ENCODE measurements at places on chromosomes 16 and 17. TPM values are rescaled to one million over a fixed set of nuclear protein-coding genes. Genes with fewer than 3 reads are reported as not detected.
A peak's percentile ranks its signal among the peaks of the same experiment; 100 is the strongest.

DNA sequence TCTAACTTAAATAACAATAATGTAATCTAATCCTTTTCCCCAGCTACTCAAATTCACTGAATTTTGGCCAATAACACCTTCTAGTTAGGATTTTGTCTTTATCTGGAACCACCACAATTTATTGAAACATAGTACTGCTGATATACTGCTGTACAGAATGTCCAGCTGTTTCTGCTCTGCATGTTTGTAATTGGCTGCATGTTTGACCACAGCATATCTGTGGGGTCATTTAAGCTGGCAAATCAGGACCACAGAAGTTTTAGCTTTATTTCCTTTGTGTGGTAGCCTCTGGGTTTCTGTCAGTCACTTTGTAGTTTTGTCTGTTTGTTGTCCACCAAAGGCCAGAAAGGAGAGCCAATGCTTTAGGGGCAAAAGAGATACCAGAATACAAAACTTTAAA is 22.2 kb upstream of the RAB11FIP4 start:
- no peak overlapping the region for H3K27ac ChIP-seq
- H3K4me3 ChIP-seq: no peak overlapping the region
- DNase-seq: no peak
- H3K4me1 ChIP-seq: peaks cover 15% of the 10 kb centered on the region
- H3K36me3 ChIP-seq: peaks cover 9% of the 10 kb centered on the region
- H3K27me3 ChIP-seq: no peaks in the 10 kb centered on the region

- no peaks in the 10 kb centered on the region for H3K4me1 ChIP-seq
- no peaks in the 10 kb centered on the region for H3K27me3 ChIP-seq
- H3K27ac ChIP-seq: no peak overlapping the region
- no peaks in the 10 kb centered on the region for H3K36me3 ChIP-seq
Measured at GRCh38 chr16:75486014-75486675, 9.1 kb downstream of the CHST6 start.

DNA sequence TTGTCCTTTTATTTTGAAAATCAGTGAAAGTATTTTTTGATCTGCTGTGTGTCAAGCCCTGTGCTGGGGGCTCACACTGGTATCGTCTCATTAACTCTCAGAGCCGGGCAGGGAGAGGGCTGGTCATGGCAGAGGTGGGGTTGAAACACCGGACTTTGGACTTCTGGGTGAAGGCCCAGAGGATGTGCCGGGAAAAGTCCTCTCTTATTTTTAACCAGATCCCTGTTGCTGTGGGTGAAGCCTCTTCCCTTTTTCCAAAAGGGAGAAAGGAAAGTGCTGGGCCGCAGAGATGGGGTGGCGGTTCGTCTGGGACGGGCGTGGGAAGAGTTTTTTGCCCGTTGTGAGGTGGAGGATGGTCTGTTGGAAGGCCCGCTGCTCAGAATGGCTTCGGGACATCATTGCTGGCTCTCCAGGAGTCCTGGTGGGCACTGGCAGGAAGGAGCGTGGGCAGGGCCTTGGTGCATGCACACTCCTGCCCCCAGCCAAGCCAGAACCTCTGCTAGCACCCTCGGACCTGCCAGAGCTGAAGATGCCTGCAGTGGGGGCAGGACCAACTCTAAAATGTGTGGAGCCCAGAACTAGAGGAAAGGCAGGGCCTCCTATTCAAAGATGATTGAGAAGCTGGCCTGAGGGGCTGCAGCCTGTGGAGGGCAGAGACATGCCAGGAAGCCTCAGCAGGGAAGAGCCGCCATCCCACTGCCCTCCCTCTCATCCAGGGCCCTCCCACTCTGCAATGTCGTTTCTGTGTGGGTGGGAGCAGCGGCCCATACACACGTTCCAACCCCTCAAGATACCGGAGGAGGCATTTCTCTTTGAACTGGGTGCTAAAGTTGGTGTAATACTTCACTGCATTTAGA is 213.2 kb downstream of the CCDC182 start:
- peaks cover 15% of the 10 kb centered on the region for H3K36me3 ChIP-seq
- H3K27ac ChIP-seq: peak overlapping the region; percentile 48
- no peak overlapping the region for H3K4me3 ChIP-seq
- no peak for DNase-seq
- no peaks in the 10 kb centered on the region for H3K27me3 ChIP-seq

- no peaks in the 10 kb centered on the region for H3K36me3 ChIP-seq
- H3K4me1 ChIP-seq: no peaks in the 10 kb centered on the region
- DNase-seq: no peak
- H3K4me3 ChIP-seq: no peak overlapping the region
- no peaks in the 10 kb centered on the region for H3K27me3 ChIP-seq
Measured at GRCh38 chr17:81127133-81127455, 38.2 kb upstream of the PVALEF start.

TRPV2 gene
- 46.8 TPM for total RNA-seq

- DNase-seq: no peak
- H3K27me3 ChIP-seq: no peaks in the 10 kb centered on the region
- H3K4me1 ChIP-seq: peaks cover 18% of the 10 kb centered on the region
- H3K27ac ChIP-seq: no peak overlapping the region
- H3K4me3 ChIP-seq: no peak overlapping the region
Measured at GRCh38 chr16:89537549-89537925, 22.9 kb upstream of the RPL13 start.

GRCh38 chr17:69812240-69812837 is 262.7 kb upstream of the KCNJ16 start:
- no peaks in the 10 kb centered on the region for H3K27me3 ChIP-seq
- no peaks in the 10 kb centered on the region for H3K4me1 ChIP-seq
- H3K27ac ChIP-seq: no peak overlapping the region
- no peak overlapping the region for H3K4me3 ChIP-seq

TSC2 gene
- 89.7 TPM for total RNA-seq

UBN1 gene
- total RNA-seq: 34.2 TPM

DNA sequence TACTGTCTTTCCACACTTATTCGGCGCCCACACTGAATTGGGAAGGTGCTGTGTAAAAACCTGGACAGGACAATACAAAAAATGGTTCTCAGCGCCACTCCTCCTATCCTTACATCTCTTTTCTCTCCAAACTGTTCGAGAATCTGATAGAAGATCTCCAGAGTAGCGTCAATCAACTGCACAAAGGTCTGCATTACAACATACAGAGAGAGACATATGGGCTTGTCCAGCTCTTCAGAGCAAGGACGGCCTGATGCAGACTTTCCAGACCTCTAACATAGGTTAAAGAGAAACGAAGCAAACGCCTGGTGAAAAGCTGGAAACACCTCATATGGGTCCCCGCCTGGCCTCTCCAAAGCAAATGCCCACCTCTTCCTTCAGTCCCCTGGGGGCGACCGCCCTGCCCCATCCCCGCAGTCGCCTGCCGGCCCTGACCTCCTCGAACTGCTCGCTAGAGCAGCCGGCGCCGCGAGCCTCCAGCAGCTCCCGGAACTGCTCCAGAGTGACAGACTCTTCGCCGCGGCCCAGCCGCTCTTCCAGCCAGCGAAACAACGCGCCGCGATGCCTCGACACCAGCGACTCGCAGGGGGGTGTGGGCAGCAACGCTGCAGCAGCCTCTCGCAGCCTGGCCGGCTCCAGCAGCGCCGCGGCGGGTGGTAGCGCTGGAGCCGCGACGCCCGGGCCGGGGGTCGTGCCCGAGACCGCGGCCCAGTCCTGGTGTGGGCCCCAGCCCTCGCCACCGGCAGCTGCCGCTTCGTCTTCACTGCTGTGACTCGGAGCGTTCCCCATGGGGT is 526 bp downstream of the ZZEF1 start:
- H3K4me3 ChIP-seq: peak overlapping the region; percentile 98
- H3K36me3 ChIP-seq: peaks cover 10% of the 10 kb centered on the region
- peaks cover 32% of the 10 kb centered on the region for H3K4me1 ChIP-seq
- peak; percentile 33 for DNase-seq

SLC5A11 gene
- total RNA-seq: not detected

GRCh38 chr17:39676198-39676819 is 8.1 kb downstream of the PNMT start:
- DNase-seq: peak; percentile 56
- peak overlapping the region; percentile 59 for H3K27ac ChIP-seq

DOC2A gene
- 1.2 TPM for total RNA-seq

DNA sequence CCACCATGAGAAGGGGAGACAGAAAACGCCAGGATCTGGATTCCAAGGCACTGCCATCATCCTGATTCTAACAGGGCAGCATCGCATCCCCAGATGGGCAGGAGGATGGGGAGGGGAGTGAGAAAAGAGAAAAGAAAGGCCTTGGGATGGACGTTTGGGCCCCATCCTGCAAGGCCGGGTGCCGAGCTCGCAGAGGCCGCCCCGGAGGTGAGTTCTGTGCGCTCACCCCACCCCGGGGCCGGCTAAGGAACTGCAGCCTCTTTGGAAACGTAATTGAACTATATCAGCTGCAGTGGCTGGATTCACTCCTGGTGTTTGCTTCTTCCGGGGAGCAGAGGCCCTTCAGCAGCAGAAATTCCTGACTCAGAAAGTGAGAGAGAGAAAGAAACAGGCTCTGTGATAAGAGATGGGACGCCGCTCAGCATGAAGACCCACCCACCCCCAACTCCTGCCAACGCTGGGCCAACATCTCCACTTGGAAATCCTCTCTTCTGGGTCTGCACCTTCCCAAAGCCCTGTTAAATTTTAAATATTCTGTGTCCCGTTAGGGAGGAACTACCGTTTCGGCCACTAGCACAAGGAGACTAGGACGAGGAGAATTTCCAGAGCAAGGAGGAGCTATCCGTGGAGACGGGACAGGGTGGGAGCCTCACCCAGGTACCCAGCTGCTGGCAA is 8.5 kb upstream of the SSTR2 start:
- H3K4me1 ChIP-seq: peaks cover 14% of the 10 kb centered on the region
- peak; percentile 48 for DNase-seq
- no peak overlapping the region for H3K4me3 ChIP-seq
- H3K27ac ChIP-seq: no peak overlapping the region
- peaks cover 20% of the 10 kb centered on the region for H3K27me3 ChIP-seq

LRRC37A3 gene
- 16.1 TPM for total RNA-seq

GRCh38 chr17:8392674-8393469 is 4.8 kb downstream of the RNF222 start:
- no peak overlapping the region for H3K4me3 ChIP-seq
- DNase-seq: no peak
- H3K36me3 ChIP-seq: no peaks in the 10 kb centered on the region
- peaks cover 14% of the 10 kb centered on the region for H3K4me1 ChIP-seq
- H3K27me3 ChIP-seq: peaks cover 19% of the 10 kb centered on the region
- H3K27ac ChIP-seq: no peak overlapping the region

DNA sequence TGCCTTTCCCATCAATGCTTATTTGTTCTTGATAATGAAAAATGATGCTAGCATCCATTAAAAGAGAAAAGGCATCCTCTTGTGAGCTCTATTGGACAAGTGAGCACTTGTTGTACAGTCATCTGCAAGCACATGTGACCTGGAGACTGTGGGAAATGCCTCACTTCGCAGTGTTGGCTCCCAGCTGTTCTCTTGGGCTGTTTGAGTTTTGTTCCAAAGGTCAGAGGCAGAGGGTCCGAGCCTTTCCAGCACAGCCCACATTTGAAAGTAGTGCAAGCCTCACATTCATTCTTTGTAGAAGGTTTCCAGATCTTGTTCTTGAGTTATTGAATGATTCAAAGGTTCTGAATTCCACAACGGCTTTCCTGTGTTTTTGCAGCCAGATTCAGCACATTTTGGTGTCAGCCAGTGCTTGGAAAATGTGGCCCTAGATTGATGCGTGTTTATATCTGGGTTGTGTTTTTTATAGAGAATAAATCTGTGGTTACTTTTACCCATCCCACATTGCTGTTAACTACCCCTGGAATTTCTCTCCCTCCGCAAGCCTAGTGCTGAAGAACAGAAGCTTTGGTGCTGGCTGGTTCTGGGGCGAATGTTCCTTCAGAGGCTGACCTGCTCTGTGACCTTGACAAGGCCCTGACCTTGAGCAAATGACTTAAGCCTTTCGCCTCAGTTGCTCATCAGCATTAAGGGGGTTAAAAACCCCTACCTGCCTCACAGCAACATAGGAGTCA is 49.8 kb downstream of the CDH1 start:
- H3K27me3 ChIP-seq: peaks cover 36% of the 10 kb centered on the region
- no peaks in the 10 kb centered on the region for H3K36me3 ChIP-seq
- H3K4me1 ChIP-seq: peaks cover 5% of the 10 kb centered on the region
- H3K27ac ChIP-seq: no peak overlapping the region
- no peak overlapping the region for H3K4me3 ChIP-seq

DNA sequence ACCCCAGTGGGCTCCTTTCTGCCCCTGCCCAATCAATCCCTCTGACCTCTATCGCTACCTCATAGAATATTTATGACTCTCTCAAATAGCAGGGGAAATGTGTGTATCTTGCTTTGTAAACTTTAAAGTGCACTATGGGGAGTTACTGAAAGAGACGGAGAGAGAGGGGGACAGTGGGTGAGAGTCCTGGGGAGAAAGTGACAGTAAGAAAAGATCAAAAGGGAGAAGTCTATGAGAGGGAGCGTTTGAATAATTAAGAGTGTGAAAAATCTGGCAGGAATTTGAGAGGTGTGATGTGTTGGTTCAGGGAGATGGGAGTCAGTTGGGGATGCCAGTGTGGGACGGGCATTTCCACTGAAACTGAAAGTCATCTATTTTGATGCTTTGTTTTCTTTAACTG is 32.6 kb downstream of the USP43 start:
- H3K27ac ChIP-seq: no peak overlapping the region
- no peak for DNase-seq
- H3K4me3 ChIP-seq: no peak overlapping the region
- no peaks in the 10 kb centered on the region for H3K36me3 ChIP-seq
- H3K4me1 ChIP-seq: no peaks in the 10 kb centered on the region

- no peak overlapping the region for H3K4me3 ChIP-seq
- no peaks in the 10 kb centered on the region for H3K27me3 ChIP-seq
- no peak for DNase-seq
- H3K36me3 ChIP-seq: peaks cover 26% of the 10 kb centered on the region
- H3K27ac ChIP-seq: no peak overlapping the region
- peaks cover 17% of the 10 kb centered on the region for H3K4me1 ChIP-seq
Measured at GRCh38 chr17:41697122-41697962, 8.7 kb downstream of the EIF1 start.

GRCh38 chr17:10558049-10558448 is 8.6 kb upstream of the MYH2 start:
- no peaks in the 10 kb centered on the region for H3K36me3 ChIP-seq
- no peak overlapping the region for H3K4me3 ChIP-seq
- DNase-seq: no peak
- no peaks in the 10 kb centered on the region for H3K4me1 ChIP-seq
- no peaks in the 10 kb centered on the region for H3K27me3 ChIP-seq

SLC9A5 gene
- total RNA-seq: 6.4 TPM

TPSD1 gene
- total RNA-seq: not detected

DNA sequence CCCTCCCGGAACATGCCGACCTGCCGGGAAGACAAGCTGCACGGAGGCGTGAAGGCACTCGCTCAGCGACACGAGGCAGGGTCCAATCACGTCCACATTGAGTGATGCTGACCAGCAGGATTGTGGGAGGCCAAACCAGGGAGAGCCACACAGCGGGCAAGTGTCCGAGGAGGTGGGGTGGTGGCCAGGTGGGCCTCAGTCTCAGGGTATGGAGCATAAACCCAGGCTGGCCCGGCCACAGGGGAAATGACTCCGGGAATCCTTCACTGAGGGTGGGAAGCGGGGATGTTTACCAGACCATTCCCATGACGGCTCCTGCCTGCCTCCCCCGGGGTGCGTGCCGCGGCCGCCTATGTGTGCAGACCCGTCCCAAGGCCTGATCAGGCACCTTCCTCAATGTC is 62.5 kb downstream of the RPH3AL start:
- no peaks in the 10 kb centered on the region for H3K36me3 ChIP-seq
- H3K4me1 ChIP-seq: no peaks in the 10 kb centered on the region
- no peak for DNase-seq
- H3K27ac ChIP-seq: no peak overlapping the region

- no peaks in the 10 kb centered on the region for H3K27me3 ChIP-seq
- H3K27ac ChIP-seq: no peak overlapping the region
- DNase-seq: no peak
Measured at GRCh38 chr16:64705443-64705842, 416.4 kb downstream of the CDH11 start.

GRCh38 chr16:69600202-69600601 is 34.4 kb downstream of the NFAT5 start:
- peaks cover 21% of the 10 kb centered on the region for H3K4me1 ChIP-seq
- no peak overlapping the region for H3K4me3 ChIP-seq
- no peaks in the 10 kb centered on the region for H3K27me3 ChIP-seq

Data from activated T-helper 2 cell treated with anti-CD3 and anti-CD28 coated beads, Interferon-gamma antibody, Interleukin-2, Interleukin-4, amounts not matched to agents 10 μg/mL and 5 μg/mL and 100 μg/mL, durations not matched to agents 14 hours and 24 hours and 36 hours (primary cell).